ENCODE measurements at places on chromosomes 4 and X. TPM values are rescaled to one million over a fixed set of nuclear protein-coding genes. Genes with fewer than 3 reads are reported as not detected.

Gene GYPB
- not detected for total RNA-seq

DNA sequence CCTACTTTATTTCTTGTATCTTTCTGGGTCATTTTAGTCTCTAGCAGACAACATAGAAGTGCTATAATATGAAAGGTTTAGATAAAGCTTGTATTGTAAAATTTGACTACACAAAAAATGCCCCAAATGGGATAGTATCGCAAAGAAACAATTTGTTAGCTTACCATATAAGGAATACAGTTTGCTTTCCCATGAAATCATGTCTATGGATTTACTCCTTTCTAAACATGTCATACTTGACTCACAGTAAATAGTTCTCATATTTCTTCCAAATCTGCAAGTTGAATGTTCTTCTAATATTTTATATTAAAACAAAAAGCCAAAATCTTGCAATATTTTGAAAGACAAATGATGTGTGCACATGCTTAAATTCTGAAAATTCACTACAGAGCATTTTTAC, 103.9 kb downstream of the PPA2 start:
- no peaks in the 10 kb centered on the region for H3K4me1 ChIP-seq
- H3K27me3 ChIP-seq: no peaks in the 10 kb centered on the region
- DNase-seq: no peak
- peaks cover 40% of the 10 kb centered on the region for H3K36me3 ChIP-seq
- H3K27ac ChIP-seq: no peak overlapping the region

GRCh38 chrX:124619710-124620109, 273.3 kb downstream of the SH2D1A start:
- no peaks in the 10 kb centered on the region for H3K36me3 ChIP-seq
- H3K27ac ChIP-seq: no peak overlapping the region
- no peak overlapping the region for H3K4me3 ChIP-seq
- DNase-seq: no peak
- H3K4me1 ChIP-seq: no peaks in the 10 kb centered on the region

DNA sequence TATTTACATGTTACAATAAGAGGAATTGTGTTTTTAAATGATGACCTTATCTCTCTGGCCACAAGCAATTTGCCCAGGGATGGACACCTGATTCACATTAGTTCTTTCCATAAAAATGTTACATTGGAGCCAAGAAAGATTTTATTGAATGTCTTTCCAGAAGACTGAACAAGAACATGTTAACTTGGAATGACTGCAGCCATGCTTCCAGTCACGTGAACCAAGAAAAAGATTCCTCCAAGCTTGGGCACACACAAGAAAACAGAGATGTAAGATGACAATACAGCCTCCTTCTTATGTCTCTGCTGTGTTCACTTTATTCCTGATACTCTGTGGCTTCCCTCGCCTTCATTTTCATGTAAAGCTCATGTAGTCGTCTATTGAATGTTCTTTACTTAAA, 737.6 kb downstream of the TRIML1 start:
- H3K27me3 ChIP-seq: no peaks in the 10 kb centered on the region
- H3K27ac ChIP-seq: no peak overlapping the region
- H3K36me3 ChIP-seq: no peaks in the 10 kb centered on the region
- no peak for DNase-seq
- H3K4me3 ChIP-seq: no peak overlapping the region
- H3K4me1 ChIP-seq: no peaks in the 10 kb centered on the region

DNA sequence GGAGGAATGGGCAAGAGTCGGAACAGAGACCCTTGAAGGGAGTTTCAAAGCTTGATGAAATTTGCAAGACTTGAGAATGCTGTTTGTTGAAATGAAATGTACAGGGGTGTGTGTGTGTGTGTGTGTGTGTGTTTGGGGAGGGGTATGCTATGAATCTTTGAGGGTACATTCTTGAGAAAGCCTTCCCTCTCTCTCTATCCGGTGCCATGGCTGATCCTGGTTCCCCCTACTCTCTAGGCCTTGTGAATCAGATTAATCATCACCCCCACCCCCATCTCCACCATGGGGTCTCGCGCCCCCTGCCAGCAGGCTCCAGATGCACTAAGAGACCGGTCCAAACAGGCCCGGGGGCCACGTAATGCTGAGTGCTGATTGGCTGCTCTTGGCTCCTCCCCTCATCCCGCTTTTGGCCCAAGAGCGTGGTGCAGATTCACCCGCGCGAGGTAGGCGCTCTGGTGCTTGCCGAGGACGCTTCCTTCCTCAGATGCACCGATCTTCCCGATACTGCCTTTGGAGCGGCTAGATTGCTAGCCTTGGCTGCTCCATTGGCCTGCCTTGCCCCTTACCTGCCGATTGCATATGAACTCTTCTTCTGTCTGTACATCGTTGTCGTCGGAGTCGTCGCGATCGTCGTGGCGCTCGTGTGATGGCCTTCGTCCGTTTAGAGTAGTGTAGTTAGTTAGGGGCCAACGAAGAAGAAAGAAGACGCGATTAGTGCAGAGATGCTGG, at the start of gene HTR2C:
HTR2C (plus strand) TSS at position 441 of the 729 bp plus-strand sequence. CDS start 142,851 bp downstream, outside the sequence.
- no peak within 1 kb of the TSS for H3K27ac ChIP-seq
- no peak for DNase-seq
- H3K27me3 ChIP-seq: peaks cover 11% of the 10 kb centered on the region
- H3K4me1 ChIP-seq: no peaks in the 10 kb centered on the region

DNA sequence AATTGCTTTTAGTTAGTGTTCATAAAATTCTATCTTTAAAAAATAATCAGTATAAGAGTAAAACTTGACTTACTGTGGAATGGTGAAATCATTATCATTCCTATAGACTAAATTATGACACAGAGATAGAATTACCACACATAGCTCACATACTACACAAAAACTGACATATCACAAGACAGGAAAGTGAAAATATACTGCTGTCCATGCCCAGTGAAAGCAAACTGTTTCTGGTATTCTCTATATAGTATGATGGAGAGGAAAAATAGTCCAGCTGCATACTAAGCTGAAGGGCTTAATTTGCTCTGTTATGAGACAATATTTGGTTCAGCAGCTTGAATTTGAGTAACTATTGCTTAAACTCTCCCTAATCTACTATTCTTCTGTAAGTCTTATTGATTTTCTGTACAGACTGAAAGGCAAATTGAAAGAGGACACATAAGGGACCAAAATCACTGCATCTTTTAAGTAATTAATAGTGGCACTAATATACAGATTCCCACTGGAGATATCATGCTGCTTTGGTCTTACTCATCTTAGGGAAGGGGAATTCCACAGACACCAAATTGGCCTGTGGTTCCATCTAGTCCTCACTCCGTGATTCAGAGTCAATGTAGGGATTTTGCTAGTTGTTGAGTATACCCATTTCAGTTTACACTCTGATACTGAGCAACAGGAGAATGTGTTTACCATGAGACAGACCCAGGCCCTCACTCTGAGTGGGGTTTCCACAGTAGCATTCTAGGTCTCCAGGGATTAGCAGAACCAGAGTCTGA, 47.4 kb upstream of the AGA start:
- H3K4me1 ChIP-seq: no peaks in the 10 kb centered on the region
- H3K27ac ChIP-seq: no peak overlapping the region
- no peak for DNase-seq
- no peaks in the 10 kb centered on the region for H3K27me3 ChIP-seq
- H3K4me3 ChIP-seq: no peak overlapping the region
- no peaks in the 10 kb centered on the region for H3K36me3 ChIP-seq
